ENCODE measurements at places on chromosomes 2 and 18.

DNA sequence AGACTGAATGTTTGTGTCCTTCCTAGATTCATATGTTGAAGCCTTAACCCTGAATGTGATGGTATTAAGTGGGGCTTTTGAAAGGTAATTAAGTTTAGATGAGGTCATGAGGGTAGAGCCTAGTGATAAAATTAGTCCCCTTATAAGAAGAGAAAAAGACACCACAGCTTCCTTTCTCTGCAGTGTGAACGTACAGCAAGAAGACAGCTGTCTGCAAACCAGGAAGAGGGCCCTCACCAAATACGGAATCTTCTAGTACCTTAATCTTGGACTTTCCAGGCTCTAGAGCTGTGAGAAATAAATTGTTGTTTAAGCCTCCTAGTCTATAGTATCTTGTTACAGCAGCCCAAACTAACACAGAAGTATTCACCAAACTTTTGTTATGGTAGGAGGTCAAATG lies 57.1 kb upstream of the CYTIP start:
- no peak for DNase-seq

DNA sequence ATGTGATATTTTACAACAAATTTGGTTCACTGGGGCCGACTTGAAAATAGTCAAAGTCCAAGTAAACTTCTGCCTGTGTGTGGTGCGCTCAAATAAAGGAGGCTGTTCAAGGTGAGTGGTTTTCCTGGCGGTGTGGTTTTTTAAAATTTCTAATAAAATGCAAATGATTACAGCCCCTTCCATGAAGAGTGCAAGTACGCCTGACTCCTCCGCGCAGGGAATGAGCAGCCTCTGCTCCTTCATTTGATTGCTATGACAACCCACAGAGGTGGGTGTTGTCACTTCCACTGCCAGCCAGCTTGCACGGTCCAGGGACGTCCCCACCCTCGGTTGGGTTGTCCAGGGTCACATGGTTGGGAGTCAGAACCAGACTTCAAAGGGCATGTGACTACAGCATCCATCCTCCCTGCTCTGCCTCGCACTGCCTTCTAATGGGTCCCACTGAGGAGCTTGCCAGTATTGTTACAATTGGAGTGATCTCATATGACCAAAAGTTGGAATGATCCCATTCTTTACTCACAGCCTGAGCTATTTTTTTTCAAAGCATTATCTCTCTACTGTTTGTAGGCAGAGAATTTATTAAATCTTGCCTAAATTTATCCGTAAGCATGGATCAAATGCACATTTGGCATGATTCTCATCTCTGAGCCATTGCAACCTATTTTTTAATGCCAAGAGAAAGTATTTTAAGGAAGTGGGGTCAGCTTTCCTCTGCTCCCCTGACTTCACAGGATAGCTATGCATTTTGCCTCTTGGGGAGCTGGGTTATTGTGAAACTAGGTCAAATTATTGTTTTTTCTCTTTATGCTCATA lies 121.3 kb downstream of the AGAP1 start:
- DNase-seq: no peak

- DNase-seq: no peak
Measured at GRCh38 chr2:148524519-148524919, 120.0 kb upstream of the EPC2 start.

DNA sequence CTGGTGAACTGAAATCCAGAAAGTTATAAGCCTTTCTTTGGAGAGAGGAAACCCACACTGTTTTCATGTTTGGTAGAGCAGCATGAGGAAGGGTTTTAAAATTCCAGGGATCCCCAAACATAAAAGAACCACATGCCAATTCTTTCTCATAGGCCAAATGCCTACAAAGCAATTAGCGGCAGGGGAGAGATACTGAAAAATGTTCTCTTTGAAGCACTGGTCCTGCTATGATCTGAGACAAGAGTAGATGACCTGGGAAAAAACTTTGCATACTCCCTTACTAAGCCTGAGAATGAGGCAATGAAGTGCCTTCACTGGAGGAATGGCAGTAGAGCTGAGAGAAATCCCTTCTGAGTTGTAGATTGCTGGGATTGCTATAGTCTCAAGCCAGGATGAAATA lies 1261.7 kb downstream of the DSC3 start:
- no peak for DNase-seq

GRCh38 chr2:43899589-43899988 lies 60.8 kb downstream of the ABCG8 start:
- no peak for DNase-seq

DNA sequence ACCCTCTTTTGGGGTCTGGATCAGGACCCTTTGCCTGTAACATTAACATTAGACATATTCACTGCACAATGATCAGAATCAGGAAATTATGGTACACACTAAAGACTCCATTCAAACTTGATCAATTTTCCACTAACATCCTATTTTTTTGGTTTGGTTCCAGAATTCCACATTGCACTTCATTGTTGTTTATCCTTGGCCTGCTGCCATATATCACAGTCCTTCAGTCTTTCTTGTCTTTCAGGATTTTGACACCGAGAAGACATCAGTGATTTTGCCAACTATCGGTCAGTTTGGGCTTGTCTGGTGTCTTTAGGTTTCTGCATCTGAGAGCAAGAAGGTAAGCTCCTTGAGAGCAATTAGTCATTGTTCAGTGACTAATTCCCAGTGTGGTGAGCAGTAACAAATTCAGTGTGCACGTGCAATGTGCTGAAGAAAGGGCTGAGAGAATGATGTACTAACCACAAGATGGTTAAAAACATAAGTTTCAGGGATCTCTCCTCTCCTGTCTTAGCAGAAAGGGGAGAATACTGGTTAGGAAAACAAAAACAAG lies 23.5 kb downstream of the MARCHF4 start:
- DNase-seq: no peak
